ENCODE measurements at places on chromosomes 13 and 19.

DNA sequence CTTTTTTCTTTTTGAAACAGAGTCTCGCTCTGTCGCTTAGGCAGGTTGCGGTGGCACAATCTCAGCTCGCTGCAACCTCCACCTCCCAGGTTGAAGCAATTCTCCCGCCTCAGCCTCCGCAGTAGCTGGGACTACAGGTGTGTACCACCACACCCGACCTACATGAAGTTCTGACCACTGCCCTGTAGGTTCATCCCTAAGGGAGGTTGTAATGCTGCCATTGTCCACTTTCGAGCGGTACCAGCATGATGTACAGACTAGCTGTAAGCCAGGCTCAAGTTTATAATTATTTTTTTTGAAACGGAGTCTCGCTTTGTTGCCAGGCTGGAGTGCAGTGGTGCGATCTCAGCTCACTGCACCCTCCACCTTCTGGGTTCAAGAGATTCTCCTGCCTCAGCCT lies 11.6 kb upstream of the COX7A1 start:
- no peak for DNase-seq

DNA sequence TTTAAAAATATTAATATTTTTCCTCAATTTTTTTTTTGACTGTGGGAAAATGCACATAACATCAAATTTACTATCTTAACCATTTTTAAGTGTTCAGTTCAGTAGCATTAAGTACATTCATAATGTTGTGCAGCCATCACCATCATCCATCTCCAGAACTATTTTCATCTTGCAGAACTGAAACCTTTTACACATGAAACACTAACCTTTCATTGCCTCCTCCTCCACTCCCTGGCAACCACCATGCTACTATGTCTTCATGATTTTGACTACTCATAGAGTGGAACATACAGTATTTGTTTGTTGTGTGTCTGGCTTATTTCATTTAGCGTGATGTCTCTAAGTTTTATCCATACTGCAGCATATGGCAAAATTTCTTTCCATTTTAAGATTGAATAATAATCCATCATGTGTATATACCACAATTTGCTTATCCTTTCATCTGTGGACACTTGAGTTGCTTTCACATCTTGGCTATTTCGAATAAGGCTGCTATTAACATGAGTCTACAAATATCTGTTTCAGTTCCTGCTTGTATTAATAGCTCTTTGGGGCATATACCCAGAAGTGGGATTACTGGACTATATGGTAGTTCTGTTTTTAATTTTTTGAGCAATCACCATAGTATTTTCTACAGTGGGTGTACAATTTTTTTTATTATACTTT lies 376.4 kb downstream of the MTUS2 start:
- no peak for DNase-seq

- peak; percentile 38 for DNase-seq
Measured at GRCh38 chr19:19554074-19555023, 16.3 kb downstream of the CILP2 start.

- DNase-seq: peak; percentile 79
Measured at GRCh38 chr13:33263976-33264619, 21.5 kb downstream of the STARD13 start.

Measured in fibroblast of skin of scalp (primary cell).